GM23338 (cell line): ENCODE measurements at places on chromosomes 5 and 9. TPM values are rescaled to one million over a fixed set of nuclear protein-coding genes. Genes with fewer than 3 reads are reported as not detected.

GRCh38 chr9:32247168-32247567 is 137.3 kb upstream of the ACO1 start:
- H3K4me3 ChIP-seq, result no peak overlapping the region
- no peaks in the 10 kb centered on the region for H3K36me3 ChIP-seq
- no peak for DNase-seq
- no peaks in the 10 kb centered on the region for H3K27me3 ChIP-seq
- H3K4me1 ChIP-seq, result no peaks in the 10 kb centered on the region

DNA sequence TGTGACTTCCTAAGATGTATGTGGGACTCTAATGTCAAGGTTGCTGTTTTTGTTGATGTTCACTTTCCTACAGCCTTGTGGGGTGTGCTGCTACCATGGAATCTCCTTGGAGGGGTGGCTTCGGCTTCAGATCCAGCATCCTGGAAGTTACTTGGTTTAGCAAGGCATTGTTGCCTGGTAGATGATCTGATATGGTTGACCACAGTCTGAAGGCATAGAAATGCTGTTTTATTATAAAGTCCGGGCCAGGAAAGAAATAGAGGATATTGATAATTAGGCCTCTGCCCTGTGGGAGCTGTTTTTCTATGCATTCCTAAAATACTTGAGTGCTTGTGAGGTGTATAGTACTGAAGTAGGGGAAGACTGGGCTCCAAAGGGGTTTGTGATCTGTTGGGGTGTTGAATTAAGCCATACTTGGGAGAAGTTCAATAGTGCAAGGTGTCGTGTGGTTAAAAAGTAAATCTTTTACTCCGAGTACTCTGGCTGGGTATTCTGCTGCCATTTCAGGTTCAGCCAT is 27.3 kb upstream of the CREBRF start:
- no peaks in the 10 kb centered on the region for H3K27me3 ChIP-seq
- H3K4me1 ChIP-seq, result peaks cover 7% of the 10 kb centered on the region
- H3K27ac ChIP-seq, result peak overlapping the region; percentile 78; the same call in 1 of the 2 replicates
- DNase-seq, result no peak
- H3K36me3 ChIP-seq, result no peaks in the 10 kb centered on the region
- no peak overlapping the region for H3K4me3 ChIP-seq

- H3K4me1 ChIP-seq, result peaks cover 23% of the 10 kb centered on the region
- H3K27me3 ChIP-seq, result no peaks in the 10 kb centered on the region
- H3K36me3 ChIP-seq, result no peaks in the 10 kb centered on the region
- no peak overlapping the region for H3K27ac ChIP-seq
Measured at GRCh38 chr9:71819115-71819739, 50.9 kb upstream of the CEMIP2 start.

- H3K4me3 ChIP-seq, result no peak overlapping the region
- H3K4me1 ChIP-seq, result 0 out of 2 replicates have a peak, but pooled peaks cover 8% of the 10 kb centered on the region
- DNase-seq, result no peak
- no peaks in the 10 kb centered on the region for H3K27me3 ChIP-seq
- H3K36me3 ChIP-seq, result no peaks in the 10 kb centered on the region
Measured at GRCh38 chr5:112342389-112342788, 76.7 kb downstream of the EPB41L4A start.

DNA sequence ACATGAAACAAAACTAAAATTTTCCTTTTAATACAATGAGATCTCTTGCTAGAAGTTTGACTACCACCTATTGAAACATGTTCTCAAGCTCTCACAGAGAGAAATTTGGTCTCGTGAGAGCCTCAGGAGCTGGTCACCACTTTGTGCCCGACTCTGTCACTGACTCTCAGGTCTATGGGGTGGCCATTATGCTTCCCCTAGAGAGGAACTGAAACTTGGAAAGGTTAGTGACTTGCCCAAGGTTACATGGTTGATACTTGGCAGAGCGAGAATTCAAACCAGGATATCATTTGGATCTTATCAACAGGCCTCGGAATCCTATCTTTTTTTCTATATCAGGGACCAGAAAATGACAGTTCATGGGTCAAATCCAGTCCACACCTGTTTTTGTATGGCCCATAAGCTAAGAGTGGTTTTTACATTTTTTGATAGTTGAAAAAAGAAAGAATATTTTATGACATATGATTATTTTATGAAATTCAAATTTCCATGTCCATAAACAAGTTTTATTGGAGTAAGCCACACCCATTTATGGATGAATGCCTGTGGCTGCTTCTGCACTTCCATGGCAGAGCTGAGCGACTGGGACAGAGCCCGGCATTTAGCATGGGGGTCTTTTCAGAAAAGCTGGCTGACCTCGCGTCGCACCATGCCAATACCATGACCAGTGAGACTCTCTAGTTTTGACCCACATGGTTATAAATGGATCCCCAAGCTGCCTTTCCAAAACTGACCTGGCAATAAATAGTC is 44.8 kb upstream of the EQTN start:
- 0 out of 2 replicates have a peak, but pooled peaks cover 3% of the 10 kb centered on the region for H3K4me1 ChIP-seq
- no peak overlapping the region for H3K4me3 ChIP-seq
- H3K27me3 ChIP-seq, result no peaks in the 10 kb centered on the region
- no peak for DNase-seq
- no peak overlapping the region for H3K27ac ChIP-seq
- no peaks in the 10 kb centered on the region for H3K36me3 ChIP-seq

GRCh38 chr5:116361171-116361967 is 213.3 kb downstream of the SEMA6A start:
- 0 out of 2 replicates have a peak, but pooled peaks cover 7% of the 10 kb centered on the region for H3K27me3 ChIP-seq
- DNase-seq, result peak; percentile 90
- H3K36me3 ChIP-seq, result no peaks in the 10 kb centered on the region
- peak overlapping the region; percentile 62 for H3K4me3 ChIP-seq
- no peaks in the 10 kb centered on the region for H3K4me1 ChIP-seq
- no peak overlapping the region for H3K27ac ChIP-seq

DNA sequence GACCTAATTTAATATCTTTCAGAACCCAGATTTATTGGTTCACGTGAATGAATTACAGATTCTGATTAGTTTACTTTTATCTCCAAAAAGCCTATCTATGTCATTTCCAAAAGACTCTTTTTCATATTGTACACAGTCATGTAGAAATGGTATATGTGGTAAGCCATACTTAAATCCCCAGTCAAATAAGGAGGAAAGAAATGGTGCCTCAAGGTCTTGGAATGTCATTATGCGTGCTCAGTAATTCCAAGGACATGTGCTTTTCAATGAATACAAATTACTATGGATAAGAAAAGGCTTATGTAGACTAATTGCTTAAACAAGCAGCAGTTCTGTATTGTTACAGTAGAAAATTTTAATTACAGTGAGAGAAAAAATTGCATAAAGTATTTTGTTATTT is 64.1 kb upstream of the TYRP1 start:
- DNase-seq, result no peak
- H3K27me3 ChIP-seq, result no peaks in the 10 kb centered on the region
- peaks cover 20% of the 10 kb centered on the region; the same call in 1 of the 2 replicates for H3K4me1 ChIP-seq
- H3K36me3 ChIP-seq, result no peaks in the 10 kb centered on the region
- no peak overlapping the region for H3K27ac ChIP-seq

DNA sequence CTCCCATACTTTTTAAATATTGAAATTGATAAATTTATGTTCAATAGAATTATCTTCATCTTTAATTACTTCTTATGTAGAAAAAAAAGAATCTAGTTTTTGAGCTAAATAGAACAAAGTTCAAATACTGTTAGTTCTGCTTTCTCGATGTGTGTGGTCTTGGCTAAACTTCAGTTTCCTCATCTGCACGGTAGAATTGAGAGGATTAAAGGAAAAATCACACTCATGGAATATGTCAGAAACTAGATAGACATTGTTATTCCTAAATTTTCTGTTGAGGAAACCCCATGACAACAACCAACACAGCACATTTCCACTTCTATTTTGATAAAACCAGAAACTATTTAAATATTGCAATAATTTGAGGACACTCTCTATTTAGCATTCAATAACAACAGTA is 100.3 kb downstream of the MUSK start:
- H3K27me3 ChIP-seq, result no peaks in the 10 kb centered on the region
- H3K4me1 ChIP-seq, result no peaks in the 10 kb centered on the region
- no peak overlapping the region for H3K27ac ChIP-seq

BTNL8 gene
- total RNA-seq, result 0.85 TPM in 1 of 2 replicates, not detected in the other

GARIN3 gene
- not detected in 2 replicates for total RNA-seq

MYO10 gene
- total RNA-seq, result 114 and 119 TPM in 2 replicates

DDX4 gene
- 0.83 TPM in 1 of 2 replicates, not detected in the other for total RNA-seq

SLC6A3 gene
- 0.85 and 1.0 TPM in 2 replicates for total RNA-seq
